ENCODE measurements at places on chromosomes 11 and 22. TPM values are rescaled to one million over a fixed set of nuclear protein-coding genes. Genes with fewer than 3 reads are reported as not detected.

The TEX12 gene
- not detected for total RNA-seq

The DNAJC4 gene
- total RNA-seq = 9.8 TPM

The KCNA4 gene
- total RNA-seq = 11.0 TPM

The TMEM225 gene
- not detected for total RNA-seq

The ESAM gene
- total RNA-seq = 3.7 TPM

The SLC25A1 gene
- total RNA-seq = 24.9 TPM

The MYBPC3 gene
- total RNA-seq = not detected

The OR51B5 gene
- total RNA-seq = 0.82 TPM

The MMP12 gene
- total RNA-seq = not detected

The CRACR2B gene
- 0.82 TPM for total RNA-seq

The FXYD6 gene
- total RNA-seq = 69.3 TPM

The OR10A2 gene
- total RNA-seq = not detected

The CCDC116 gene
- total RNA-seq = not detected

The XRRA1 gene
- total RNA-seq = 4.9 TPM

The GLYAT gene
- not detected for total RNA-seq

The ABCG4 gene
- total RNA-seq = 2.0 TPM

The SYT7 gene
- total RNA-seq = 14.7 TPM

The SHISAL1 gene
- total RNA-seq = 20.8 TPM

The ARHGEF12 gene
- total RNA-seq = 202 TPM

All from frontal cortex (tissue), 4 donors.